CD4-positive, alpha-beta T cell treated with Interferon gamma for 1 hour (primary cell): ENCODE measurements at places on chromosomes 2 and 18.

DNA sequence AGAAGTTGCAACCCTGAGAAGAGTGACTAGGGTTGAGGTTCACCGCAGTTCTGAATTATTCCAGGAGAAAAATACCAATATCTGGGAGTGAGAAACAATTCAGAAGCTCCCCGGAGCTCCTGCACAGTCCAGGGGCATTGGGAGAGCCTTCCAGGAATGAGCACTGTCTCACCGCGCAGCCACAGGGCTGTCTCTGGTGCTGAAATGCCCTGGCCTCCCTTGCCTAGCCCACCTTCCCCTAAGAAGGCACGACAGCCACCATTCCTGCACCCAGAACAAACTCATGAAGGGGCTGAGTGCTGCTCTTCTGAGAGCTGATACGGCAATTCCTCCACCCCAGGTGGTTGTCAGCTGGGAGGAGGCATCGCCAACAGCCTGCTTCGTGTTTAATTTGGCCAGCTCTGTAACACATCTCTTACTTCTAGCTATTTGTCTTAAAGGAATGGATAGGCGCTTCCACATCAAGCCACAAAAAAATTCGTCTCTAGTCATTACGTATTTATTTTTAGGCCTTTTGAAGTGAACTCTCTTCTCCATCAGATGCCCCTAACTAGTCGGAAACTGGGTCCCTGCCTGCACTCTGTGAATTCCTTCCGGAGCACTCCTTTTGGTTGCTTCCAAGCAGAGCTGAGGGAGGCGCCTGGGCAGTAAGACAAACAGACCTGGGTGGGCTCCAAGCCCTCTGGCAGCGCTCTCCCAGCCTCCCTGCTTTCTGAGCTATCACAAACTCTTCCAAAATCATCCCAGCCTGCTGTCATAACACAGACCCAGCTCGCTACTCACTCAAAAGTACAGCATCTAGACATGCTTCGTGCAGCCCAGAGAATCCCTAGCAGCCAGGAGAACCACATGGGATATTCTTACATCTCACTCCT, 120.5 kb upstream of the CCDC68 start:
- DNase-seq: no peak

- no peak for DNase-seq
These were observed 89.4 kb downstream of the GALR1 start for GRCh38 chr18:77339093-77339492.

GRCh38 chr2:196601430-196602306, 37.8 kb upstream of the CCDC150 start:
- no peak for DNase-seq

- no peak for DNase-seq
These were observed 30.5 kb downstream of the GCKR start for GRCh38 chr2:27527182-27527581.

- no peak for DNase-seq
These were observed 457.1 kb downstream of the PARD3B start for GRCh38 chr2:205002390-205002789.

DNA sequence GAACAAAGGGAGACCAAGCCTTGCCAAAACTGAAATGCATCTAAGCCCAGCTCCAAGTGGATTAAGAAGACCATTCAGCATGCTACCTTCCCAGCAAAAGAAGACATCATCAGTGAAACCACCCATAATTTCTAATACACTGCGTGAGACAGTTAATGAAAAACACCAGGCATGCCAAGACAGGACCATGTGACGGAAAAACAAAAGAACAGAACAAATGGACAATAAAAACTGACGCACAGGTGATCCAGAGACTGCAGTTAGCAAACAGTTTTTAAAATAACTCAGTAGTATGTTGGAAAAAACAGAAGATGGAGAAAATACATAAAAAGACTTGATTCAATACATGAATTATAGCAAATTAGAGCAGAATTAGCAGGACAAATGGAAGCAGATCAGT, 15.3 kb downstream of the FAM168B start:
- DNase-seq: no peak

DNA sequence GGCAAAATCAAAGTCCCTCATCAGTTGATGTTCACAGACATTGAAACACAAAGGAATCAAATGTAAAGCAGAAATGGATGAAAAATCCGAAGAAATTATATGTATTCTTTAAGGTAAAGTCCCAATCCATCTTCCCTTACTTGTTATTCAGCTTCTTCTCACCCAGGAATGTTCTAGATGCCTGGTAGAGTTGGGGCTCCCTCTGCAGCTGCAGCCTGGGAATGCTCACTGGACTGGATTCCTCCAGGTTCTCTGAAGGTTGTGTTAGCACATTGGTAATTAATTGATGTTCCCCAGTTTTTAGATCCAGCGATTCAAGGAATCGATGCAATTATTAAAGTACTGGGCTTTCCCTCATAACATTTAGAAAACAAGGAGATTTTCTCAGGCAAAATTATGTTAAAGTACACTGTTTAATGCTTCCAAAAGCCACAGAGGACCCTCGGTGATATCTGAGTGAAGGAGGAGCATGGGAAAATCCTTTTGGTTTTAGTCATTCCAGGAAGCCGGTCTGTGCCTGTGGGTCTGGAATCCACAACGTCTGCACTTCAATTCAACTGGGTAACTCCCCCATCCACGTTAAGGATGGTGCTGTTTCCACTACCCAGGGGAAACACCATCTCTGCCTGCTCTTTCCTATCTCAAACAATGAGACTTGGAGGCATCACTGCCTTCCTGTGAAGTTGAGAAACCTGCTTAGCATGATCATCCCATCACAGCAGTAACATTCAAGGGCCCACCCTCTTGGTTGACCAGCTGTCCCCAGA, 22.0 kb downstream of the NTSR2 start:
- no peak for DNase-seq

DNA sequence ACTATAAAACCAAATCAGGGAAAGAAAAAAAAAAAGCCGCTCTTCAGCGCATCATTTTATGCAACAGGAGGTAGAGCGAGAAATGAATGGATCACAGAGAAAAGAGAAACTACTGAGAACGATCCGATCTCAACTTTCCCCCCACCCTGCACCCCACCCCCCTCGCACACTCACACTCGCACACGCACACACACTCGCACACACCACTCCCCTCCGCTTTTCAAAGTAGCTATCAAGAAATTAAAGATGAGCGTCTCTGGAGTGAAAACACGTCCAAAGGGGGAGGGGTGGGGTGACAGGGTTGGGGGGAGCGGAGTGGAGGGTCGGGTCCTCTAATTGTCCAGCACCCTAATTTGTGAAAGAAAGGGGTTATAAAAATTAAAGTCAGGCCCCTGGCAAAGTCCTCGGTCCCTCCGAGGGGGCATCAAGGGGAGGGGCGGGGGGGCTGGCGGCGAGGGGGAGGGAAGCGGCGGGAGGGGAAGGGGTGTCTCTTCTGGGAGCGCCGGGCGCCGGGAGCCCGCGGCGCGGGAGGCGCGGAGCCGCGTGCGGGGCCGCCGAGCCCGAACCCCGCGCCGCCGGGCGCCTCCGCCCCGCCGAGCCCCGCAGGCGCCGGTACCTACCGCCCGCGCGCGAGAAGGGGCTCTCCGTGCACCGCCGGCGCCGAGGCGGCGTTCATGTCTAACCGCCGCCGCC, 428 bp downstream of the TCF4 start:
- peak; percentile 25 for DNase-seq

DNA sequence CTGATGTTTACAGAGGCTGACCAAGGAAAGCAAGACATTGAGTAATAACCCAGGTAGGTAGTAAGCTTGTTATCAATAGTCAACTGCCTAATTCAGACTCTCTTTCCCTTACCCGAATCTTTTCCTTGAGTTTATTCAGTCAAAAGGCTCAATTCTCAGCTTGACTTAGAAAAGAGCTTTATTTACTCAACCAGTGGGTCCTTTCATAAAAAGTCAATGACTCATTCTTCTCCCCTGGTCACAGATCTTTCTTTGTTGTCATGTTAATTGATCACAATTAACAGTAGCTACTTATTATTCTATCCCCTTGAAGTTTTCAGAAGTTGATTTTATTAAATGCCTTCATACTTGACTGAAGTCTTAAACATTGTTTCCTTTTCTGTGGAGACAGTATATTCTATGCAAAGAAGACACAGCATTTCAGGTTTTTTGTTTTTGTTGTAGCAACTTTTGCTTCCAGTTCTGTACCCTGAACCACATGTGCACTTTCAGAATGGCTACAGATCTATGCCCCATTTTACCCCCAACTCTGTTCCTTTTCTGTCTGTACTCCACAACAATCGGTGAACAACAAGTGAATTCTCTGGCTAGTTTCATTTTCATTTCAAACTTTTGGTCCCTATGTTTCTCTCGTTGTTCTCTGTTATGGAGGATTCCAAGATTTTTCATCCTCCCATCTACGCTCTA, 428.3 kb downstream of the NCKAP5 start:
- no peak for DNase-seq

DNA sequence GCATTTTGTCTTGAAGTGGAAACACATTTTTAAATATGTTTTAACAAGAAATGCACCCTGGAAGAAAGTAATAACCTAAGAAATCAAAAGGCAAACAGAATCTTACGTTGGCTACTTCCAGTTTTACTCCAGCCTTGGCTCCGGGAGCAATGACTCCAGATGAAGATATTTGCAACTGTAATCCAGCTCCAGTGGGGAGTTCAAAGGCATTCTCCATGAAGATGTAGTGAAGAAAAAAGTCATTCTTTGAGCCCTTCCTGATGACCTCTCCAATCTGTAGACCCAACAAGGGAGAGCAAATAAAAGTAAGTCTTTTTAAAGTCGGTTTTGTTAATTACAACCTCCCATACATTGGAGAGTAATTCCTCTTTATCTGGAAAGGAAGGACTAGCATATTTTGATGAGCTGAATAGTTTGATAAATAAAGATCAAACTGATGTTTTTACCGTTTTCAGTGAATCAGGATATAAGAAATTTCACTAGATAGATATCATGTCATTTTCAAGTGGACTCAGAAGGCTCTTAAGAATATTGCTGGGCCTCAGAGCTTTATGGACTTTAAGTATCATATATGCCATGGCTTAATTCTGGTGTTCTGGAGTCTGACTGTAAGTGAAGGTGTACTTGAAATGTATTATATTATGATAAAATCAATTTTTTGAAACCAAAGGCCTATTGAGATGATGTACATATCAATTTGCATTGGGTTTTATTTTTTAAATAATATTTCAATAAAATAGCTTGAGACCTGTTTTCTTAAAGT, 20.3 kb downstream of the APOB start:
- no peak for DNase-seq

GRCh38 chr2:204197336-204198005, 260.9 kb downstream of the ICOS start:
- no peak for DNase-seq

GRCh38 chr2:232352511-232353091, 25.9 kb upstream of the ALPP start:
- no peak for DNase-seq

DNA sequence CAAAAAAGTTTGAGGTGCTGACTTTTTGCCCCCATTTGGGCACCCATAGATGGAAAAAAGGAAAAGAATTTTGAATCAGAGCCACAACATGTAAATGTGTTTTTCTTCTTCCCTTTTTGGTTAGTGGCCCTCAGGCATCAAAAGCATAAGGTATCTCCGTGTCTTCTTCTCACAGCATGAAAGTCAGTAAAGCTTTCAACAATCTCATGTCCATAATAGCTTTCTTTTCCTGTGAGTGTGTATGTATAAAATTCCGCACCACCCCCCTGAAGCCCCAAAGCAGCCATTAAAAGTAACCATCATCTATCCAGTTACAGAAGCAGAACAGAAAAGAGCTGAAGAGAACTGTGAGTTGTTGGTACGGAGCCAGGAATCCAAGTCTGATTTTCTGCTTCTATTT, 1539.7 kb upstream of the ACVR2A start:
- DNase-seq: no peak

DNA sequence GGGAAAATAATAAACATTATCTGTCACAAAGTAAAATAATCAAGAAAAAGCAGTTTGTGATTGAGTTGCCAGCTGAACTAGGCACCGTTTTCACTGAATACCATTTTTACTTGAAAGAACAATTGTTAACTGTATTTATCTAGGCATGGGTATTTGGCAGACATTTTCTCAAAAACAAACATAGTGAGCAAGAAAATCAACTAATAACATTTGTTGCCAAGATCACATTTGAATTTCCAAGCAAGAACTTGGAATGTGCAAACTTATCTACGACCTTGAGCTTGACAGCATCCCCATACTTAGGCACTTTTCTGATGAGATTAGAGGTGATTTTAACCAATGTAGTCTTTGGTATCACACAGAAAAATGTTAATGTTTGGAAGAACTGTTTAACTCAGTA, 16.7 kb downstream of the SS18 start:
- no peak for DNase-seq

- no peak for DNase-seq
These were observed 168.1 kb downstream of the SETBP1 start for GRCh38 chr18:44848644-44849335.

DNA sequence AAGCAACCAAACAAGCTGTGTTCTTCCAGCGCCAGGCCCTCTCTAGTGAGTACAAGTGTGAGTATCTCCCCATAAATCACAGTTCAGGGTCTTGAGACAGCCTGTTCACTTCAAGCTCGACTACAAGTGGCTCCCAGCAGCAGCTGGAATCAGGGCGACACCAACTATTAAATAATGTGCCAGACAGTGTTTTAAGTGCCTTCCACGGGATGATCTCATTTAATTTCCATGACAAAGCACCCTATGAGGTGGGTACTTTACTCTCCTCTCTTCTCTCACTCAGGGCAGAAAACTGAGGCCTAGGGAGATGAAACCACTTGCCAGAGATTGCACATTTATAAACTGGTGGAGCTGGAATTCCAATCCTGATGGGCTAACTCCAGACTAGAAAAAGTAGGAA, 2.6 kb upstream of the FAM136A start:
- DNase-seq: no peak

DNA sequence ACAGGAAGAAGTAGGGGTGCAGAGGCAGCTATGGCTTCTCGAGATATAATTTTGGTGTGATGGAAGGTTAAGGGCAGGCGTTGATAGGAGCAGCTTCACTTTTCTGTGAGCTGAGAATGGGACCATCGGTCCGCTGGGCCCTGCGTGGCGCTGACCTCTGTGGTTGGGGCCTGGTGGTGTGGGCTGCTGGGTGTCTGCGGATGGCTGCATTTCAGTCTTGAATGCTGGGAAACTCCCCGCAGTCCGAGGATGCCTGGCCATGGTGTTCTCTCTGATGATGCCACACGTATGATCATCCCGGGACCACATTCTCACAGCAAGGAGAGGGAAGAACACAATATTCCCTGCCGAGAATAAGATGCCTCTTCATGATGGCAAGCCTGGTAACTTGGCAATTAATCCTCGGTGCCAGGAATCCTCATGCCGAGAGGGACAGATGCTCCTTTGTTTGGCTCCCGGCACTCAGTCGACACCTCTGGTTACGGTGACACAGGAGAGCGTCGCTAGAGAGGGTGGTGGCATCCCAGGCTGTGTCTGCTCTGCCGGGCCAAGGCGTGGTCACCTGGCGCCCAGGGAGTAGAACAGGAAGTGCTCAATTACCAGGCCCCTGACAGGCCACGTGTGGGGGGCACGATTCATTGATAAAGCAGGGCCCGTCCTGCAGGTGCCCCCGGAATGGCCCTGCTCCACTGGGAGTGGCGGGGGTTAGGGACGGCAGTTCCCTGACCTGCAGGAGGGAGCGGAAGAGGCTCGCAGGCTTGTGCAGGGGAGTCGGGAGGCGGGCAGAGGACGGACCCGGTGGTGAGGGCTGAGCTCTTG, 119.4 kb upstream of the CTDP1 start:
- no peak for DNase-seq

- DNase-seq: no peak
These were observed 90.3 kb upstream of the TMEM17 start for GRCh38 chr2:62596061-62596921.
